NCI-H2107 (cell line): ENCODE measurements at places on chromosomes 7 and 10.

- DNase-seq: no peak
These were observed 81.8 kb downstream of the COL13A1 start for GRCh38 chr10:69883310-69884023.

DNA sequence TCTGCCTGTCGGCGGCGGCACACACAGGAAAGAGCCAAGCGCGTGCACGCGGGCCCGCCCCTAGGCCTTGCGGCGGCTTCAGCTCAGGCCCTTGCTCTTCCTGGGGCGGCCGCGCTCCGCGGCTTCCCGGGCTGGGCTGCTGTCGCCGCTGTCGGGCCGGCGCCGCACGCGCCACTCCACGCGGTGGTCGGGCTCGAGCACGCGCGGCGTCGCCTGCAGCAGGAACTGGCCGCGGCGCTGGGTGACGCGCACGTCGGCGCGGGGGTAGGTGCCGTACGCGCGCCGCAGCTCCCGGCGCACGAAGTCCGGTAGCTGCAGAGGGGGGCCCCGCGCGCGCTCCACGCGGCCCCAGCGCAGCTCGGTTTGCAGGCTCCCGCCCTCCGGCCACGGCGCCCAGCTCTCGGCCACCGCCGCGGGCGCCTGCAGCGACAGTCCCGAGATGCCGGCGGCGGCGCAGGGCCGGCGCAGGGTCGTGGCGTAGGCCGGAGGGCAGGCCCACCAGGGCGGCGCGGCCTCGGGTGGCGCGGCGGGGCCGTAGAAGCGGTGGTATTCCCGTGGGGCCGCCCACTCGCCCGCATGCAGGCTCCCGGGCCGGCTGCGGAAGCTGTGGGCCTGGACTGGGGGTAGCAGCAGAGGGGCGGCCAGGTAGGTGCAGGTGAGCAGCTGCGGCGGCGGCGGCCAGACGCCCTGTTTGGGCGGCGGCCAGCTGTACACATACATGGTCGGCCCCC lies 804 bp downstream of the C10orf95 start:
- DNase-seq: peak; percentile 45

DNA sequence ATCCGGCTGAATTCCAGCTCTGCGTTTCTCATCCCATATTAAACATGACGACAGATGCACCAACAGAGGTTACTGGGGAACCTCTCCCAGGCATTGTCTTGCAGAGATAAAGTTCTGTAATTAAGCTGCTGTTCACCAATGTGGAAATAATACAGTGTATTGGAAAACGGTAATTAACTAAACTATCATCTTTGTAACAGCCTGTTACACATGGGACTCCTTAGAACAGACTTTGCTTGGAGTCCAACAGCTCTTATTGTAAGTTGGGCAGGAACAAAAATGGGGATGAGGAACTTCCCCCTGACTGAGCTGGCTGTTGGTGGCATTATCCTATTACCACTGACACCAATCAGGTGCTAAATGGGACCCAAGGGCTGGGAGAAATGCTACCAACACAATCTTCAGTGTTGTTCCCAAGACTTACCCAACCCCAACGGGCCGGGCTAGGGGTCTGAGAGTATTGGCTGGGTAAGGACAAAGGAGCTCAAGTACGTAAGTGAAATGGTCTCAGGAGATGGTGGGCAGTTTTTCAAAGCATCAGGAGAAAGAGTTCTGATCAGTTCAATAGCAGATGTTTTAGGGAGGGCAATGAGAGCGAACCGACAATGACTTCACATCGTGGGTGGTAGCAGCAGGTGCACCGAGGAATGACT lies 759.4 kb downstream of the GRID1 start:
- DNase-seq: no peak

DNA sequence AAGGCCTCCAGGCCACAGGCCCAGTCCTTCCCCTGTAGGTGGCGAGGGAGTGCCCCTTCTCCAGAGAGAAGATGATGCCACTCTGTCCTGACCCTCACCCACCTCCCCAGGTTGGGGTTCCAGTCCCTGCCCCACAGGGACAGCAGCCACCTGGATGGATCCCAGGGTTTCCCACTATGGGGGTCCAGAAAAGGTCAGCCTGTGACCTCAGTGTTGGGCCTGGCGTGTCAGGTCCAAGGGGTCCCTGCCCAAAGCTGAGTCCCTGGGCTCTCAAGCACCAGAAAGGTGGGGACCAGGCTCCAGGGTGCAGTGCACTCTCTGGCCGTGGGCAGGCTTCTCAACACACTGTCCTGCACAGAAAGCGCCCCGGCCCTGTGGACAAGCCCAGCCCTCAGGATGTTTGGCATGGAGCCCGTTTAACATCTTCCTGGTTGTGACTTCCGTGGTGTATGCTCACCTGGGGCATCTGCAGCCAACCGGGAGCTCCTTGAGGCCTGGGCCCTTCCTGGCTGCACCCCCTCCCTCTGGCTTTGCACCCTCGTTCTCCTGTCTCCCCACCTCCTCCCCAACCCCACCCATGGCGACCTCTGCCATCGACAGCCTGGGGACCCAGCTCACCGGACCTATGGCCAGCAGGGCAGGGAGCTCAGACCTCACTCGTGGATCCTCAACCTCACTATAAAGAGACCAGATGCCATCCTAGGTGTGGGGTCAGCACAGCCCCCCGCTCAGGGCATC lies 58.3 kb upstream of the PPP2R2D start:
- no peak for DNase-seq

- DNase-seq: peak; percentile 66
These were observed 1.1 kb downstream of the WASL start for GRCh38 chr7:123747620-123748141.
